Activated B cell treated with CpG ODN at 0.5 μM for 24 hours (primary cell): ENCODE measurements at places on chromosomes 3 and 15. TPM values are rescaled to one million over a fixed set of nuclear protein-coding genes. Genes with fewer than 3 reads are reported as not detected.

SH2D7 gene
- total RNA-seq = not detected in 2 replicates

GRCh38 chr3:28317438-28318022 is 31.0 kb upstream of the ZCWPW2 start:
- DNase-seq = no peak

CCR9 gene
- total RNA-seq = 0.44 and 0.84 TPM in 2 replicates

- DNase-seq = no peak
Observed at GRCh38 chr3:81734742-81735141, 26.7 kb downstream of the GBE1 start.

DNA sequence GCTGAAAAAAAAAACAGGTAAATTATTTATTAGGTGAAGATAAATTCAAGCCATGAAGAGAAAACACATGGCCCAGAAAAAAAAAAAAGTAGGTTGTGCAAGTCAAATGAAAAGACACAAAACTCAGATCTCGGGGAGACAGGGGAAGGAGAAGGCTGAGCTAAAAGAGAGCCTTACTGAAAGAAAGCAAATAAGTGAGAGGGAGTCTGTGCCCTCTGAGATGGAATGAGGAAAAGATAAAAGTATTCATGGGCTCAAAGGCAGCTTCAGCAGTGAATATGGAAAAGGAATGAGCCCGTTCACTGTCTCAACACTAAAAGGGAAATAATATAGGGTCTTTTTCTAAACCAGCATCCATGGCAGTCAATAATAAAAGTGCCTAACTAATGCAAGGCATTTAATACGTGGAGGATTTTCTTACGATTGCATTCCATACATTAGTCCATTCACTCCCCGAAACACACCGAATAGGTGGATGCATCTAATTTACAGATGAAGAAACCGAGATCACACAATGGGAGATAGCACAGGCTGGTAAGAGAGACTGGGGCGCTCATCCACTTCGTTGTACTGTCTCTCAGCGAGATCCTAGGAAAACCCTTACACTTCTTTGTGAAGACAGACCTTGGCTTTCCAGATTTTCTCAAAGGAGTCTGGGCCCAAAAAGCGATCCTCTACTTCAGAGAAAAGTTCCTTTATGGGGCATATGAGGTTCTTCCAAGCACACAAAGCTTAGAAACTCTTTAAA is 1.1 kb downstream of the TFDP2 start:
- DNase-seq = no peak

GRCh38 chr15:60074181-60074885 is 70.2 kb downstream of the FOXB1 start:
- no peak for DNase-seq

GRCh38 chr3:66253790-66254620 is 33.2 kb downstream of the SLC25A26 start:
- DNase-seq = no peak

PCLAF gene
- total RNA-seq = 2.0 and 3.9 TPM in 2 replicates

- DNase-seq = no peak
Observed at GRCh38 chr3:109382588-109382987, 45.2 kb upstream of the DPPA4 start.

DNA sequence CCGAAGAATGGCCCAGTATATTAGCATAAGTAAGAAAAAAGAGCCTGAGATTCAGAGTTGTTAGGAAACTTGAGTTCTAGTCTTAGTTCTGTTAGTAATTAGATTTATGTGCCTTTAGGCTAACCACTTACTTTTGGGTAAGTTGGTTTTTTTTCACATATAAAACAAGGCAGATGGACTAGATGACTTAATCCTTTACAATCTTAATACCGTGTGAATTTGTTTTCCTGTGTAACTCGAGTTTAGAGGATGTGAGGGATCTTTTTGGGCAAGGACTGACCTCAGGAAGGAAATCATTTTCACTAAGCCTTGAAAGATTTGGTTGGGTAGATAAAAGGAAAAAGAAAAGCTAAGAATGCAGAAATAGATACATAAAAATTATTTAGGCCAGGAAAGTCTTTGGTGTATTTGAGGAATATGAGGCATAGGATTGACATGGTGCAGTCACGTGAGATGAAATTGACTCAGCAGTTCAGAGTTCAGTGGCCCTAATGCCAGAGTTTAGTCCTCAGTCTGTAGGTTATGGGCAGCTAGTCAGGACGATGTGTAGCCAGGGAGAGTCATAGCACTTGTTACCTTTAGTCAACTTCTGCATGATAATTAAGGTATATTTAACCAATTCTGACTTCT is 34.6 kb downstream of the PAK2 start:
- no peak for DNase-seq

DNA sequence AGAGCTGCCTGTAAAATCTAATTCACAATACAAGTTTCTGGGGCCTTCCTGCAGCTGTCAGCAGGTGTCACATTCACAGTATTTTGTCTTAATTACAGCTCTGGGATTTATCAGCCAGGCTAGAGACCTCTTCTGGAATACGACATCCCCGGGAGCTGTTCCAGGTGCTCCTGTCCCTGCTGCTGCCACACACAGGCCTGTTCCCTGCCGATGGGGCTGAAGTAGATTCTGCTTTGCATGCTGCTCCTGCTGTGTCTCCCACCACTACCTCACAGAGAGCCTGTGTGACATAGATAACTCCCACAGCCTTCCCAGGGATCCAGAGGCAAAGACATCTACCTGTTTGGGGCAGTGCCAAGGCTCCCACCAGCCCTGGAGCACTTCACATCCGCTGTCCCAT is 20.4 kb downstream of the COLQ start:
- no peak for DNase-seq

- no peak for DNase-seq
Observed at GRCh38 chr3:45607790-45608189, 13.2 kb downstream of the LIMD1 start.

IGDCC3 gene
- not detected in 2 replicates for total RNA-seq

DNA sequence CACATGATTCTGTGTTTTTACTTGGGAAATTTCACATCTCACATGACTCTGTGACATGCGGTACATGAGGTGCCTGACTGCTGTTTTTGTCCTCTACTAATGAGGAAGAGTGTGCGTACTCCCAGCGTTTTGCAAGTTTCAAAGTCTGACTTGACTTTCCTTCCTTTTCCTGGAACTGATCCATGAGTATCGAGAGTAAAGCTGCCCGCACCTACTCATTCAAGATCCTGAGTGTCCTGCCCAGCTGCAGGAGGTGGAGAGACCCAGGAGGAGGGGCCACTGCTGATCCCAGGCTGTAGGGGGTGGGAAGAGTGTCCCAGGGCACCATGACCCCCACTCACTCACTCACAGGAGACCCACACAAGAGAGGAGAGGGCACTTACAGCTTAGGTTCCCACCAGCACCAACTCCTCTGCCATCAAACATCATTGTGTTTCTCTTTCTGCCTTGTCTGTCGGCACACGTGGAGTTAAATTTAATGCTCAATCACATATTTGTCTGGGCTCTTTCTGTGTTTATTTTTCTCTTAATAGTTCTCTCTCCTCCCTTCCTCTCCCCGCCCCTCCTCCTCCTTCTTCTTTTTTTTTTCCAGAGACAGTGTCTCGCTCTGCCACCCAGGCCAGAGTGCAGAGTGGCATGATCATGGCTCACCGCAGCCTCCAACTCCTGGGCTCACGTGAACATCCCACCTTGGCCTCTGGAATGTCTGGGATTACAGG is 1.4 kb downstream of the CCR5AS start:
- no peak for DNase-seq

EHHADH gene
- 1.1 and 1.7 TPM in 2 replicates for total RNA-seq

RTP1 gene
- total RNA-seq = not detected in 2 replicates

GPR87 gene
- not detected in 2 replicates for total RNA-seq

- no peak for DNase-seq
Observed at GRCh38 chr3:156760333-156760732, 65.8 kb upstream of the LEKR1 start.

- DNase-seq = no peak
Observed at GRCh38 chr3:160005004-160005403, 16.4 kb downstream of the IL12A start.

PLSCR5 gene
- not detected in 2 replicates for total RNA-seq

DNA sequence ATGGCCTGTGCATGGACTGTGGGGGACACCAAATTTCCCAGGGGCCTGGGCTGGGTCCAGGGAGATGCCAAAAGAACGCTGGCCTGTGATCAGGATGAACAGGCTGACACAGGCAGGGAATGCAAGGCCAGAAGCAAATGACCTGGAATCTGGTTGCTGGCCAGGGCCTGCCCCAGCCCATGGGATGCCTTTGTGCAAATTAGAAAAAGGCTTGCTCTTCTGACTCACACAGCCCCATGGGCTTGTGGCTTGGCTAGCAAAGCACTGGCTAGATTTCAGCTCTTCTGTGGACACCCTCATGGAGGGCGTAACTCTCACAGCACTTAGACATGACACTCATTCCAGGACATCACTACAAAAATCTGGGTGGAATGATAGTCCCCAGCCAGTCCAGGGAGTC is 356.0 kb downstream of the SHQ1 start:
- no peak for DNase-seq

DNA sequence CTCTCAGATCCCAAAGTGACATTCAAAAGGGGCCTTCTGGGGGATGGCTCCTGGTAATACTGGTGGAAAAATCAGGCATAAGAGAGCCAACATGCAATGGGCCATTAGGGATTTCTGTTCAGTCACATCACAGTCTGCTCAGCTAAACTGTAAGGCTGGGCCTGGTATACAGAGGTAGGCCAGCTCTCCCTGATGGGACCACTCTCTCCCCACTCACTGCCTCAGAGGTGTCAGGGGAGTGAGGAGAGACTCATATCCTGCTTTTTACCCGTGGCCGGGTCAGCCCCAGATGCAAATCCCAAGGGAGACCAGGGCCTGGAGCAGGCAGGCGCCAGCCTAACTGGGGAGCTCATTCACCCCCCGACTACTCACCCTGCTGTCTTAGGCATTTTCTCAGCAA is 48.1 kb upstream of the TPM1 start:
- DNase-seq = no peak

GOLGA8Q gene
- 0.64 and 1.8 TPM in 2 replicates for total RNA-seq

KCNMB3 gene
- 6.0 and 6.9 TPM in 2 replicates for total RNA-seq
